Right atrium auricular region (tissue), 2 donors: ENCODE measurements at places on chromosomes 6 and 20. TPM values are rescaled to one million over a fixed set of nuclear protein-coding genes. Genes with fewer than 3 reads are reported as not detected.

DNA sequence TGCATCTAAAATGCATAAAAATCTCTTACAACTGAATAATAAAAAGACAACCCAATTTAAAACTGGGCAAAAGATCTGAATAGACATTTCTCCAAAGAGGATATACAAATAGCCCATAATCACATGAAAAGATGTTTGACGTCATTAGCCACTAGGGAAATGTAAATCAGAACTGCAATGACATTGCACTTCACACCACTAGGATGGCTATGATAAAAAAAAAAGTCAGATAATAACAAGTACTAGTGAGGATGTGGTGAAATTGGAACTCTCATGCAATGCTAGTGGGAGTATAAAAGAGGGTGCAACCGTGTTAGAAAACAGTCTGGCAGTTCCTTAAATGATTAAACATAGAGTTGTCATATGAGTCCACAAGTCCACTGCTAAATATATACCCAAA lies 24.3 kb upstream of the TBX18 start:
- no peak for DNase-seq

TMEM244 gene
- total RNA-seq = not detected

- no peak for DNase-seq
These were observed 7.9 kb downstream of the TAAR1 start for GRCh38 chr6:132651062-132651461.

DNA sequence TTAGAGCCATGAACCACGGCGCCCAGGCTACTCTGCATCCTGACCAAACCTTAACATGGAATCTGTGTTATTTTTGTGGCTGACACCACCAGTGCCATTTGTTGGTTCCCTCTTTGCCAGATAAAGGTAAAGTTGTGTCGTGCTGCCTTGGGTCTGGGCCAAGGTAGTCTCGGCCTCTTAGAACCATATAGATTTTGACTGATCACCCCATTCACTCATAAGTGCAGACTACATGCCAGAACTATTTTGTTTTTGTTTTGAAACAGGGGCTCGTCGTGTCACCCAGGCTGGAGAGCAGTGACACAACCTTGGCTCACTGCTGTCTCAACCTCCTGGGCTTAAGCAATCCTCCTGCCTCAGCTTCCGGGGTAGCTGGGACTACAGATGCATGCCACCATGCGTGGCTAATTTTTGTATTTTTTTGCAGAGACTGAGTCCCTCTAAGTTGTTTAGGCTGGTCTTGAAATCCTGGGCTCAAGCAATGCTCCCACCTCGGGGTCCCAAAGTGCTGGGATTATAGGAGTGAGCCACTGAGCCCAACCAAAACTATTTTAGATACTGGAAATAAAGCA lies 19.2 kb upstream of the RIPOR3 start:
- DNase-seq = no peak

DNA sequence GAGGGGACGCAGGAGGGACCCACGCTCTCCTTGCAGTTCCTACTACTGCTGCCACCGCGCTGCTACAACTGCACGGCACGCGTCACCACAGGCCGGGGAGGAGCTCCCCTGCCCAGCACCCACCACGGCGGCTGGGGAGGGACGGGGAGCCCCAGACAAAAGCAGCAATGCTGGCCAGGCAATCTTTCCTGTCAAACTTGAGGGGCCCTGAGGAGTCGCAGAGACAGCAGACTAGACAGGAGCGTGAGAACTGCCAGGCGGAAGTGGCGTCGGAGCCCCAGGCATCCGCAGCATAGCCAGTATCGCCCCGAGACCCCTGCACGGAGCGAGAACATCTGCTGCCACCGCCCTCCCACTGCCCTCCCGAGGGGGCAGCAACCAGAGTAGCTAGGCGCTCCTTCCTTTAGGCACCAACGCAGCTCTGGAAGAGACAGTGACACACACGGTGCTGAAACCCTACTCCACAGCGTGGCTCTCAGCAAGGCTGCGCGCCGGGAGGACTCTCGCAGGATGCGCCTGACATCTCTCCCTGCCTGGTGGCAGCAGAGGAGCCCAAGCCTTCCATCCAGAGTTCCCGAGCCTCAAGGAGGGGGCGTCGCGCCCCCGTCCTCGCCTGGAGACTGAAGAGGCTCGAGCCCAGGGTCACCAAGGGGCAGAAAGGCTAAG lies 2.2 kb downstream of the TAF4 start:
- DNase-seq = no peak

DNA sequence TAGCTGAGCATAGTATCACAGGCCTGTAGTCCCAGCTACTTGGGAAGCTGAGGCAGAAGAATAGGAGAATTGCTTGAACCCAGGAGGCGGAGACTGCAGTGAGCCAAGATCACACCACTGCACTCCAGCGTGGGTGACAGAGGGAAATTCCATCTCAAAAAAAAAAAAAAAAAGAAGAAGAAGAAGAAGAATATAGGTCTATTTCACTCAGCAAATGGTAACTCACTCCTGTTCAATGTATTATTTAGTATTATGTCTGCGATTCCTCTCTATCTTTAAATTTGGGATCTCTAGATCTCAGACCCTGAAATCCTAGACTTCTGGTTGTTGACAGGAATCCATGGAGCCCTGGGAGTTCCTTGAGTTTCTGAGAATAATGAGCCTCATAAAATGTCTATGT lies 98.6 kb downstream of the HFE start:
- no peak for DNase-seq

- DNase-seq = no peak
These were observed 168.0 kb upstream of the PHACTR1 start for GRCh38 chr6:12548526-12548925.

DNA sequence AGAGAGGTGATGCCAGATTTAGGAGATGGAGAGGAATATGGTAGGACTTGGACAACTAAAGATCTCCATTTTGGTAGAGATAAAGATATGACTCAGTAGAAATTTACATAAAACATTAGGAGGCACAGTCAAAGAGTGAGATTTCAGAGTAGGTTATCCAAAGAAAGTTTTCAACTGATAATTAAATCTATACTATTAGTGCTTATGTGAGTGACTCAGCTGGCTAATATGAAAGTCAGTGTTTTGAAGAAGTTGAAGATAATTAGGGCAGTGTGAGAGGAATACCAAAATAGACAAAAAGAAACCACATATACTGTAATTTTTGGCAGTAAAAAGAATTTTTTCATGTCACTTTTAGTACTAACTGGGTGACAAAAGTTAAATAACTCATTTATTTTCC lies 712.8 kb upstream of the HS3ST5 start:
- no peak for DNase-seq

TREM2 gene
- 1.6 TPM for total RNA-seq

SPATS1 gene
- not detected for total RNA-seq

- no peak for DNase-seq
These were observed 267.7 kb downstream of the HAO1 start for GRCh38 chr20:7672571-7672970.

ISM1 gene
- 1.3 TPM for total RNA-seq

DNA sequence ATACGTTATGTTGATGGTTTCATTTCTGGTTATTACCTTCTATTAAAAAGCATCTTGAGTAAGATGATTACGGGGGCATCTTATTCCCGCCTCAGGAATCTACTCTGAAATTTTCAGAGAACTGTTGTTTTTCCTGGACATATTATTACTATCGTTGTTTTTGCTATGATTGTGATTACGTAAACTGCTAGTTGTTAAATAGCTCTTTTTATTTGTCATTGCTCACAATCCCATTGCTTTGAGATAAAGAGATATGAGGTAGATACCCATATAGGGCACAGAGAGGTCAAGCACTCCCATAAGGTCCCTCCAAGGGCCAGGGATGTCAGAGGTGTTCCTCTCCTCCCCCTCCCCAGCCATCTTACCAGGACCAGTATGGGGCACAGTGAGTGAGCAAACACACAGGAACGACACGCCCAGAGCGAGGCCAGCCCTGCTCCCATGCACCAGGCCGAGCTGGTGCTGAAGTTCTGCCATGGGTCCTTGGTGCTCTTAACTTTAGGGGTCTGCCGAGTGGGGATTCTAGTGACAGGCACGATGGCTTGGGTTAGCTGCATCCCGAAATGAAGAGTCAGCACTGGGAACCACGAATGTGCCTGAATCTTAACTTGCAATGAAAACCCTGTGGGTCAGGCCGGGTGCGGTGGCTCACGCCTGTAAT lies 49.9 kb downstream of the PRDM1 start:
- DNase-seq = no peak

- no peak for DNase-seq
These were observed 96.7 kb upstream of the FAM184A start for GRCh38 chr6:119174879-119175817.

DNA sequence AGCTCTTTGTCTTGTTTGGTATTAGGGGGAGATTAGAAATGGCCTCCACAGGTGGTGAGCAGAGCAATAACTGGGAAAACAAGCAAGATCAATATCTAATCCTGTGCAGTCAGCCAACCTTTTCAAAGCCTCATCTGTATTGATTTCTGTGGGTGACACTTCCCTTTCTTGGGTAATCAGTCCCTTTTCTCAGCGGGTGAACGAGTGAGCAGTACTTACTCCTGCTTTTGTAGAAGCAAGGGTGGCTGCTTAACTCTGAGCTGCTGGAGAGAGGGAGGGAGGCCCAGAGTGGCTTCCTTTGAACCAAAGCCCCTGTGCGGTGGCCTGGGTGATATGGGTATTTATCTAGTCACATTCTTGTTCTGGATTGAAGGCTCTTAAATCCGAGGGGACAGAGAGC lies 254.8 kb upstream of the CHD6 start:
- DNase-seq = no peak

DNA sequence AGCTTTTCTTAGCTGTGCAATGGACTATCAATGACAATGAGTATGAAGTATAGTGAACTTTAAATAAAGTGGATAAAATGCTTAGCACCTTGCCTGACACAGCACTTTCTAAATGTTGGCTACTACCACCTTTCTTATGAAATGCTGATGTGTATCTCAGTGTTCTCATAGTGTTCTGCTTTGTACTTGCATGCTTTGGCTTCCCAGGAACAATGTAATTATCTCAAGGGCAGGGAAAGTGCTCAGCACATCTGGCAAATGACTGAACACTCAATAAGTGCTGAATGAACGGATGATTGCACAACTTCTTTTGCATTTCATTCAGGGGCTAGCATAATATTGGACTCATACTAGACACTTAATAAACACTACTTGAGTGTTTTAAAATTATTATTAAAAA lies 28.2 kb upstream of the NOX3 start:
- DNase-seq = no peak

DNA sequence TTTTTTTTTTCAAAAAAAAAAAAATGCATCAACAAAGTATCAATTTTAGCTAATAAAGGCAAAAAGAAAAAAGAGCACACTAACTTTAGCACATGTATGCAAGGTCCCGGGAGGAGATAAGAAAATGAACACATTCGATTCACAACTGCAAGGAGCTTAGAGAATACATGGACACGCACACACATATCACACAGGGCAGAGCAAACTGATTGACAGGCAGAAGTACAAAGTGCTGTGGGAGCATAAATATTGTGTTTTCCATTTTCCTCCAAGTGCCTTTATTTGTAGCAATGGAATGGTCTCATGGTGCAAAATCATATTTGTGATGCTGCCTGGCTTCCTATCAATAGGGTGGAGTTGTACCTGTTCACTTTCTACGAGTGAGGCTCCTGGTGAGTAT lies 63.8 kb downstream of the SGK1 start:
- no peak for DNase-seq

- DNase-seq = no peak
These were observed 4.5 kb upstream of the PLAGL1 start for GRCh38 chr6:144012534-144012933.

GRCh38 chr20:41131594-41132387 lies 5.6 kb upstream of the PLCG1 start:
- DNase-seq = no peak

BEND3 gene
- 0.56 TPM for total RNA-seq

GRCh38 chr6:160730911-160731310 lies 28.9 kb downstream of the PLG start:
- DNase-seq = no peak

DNA sequence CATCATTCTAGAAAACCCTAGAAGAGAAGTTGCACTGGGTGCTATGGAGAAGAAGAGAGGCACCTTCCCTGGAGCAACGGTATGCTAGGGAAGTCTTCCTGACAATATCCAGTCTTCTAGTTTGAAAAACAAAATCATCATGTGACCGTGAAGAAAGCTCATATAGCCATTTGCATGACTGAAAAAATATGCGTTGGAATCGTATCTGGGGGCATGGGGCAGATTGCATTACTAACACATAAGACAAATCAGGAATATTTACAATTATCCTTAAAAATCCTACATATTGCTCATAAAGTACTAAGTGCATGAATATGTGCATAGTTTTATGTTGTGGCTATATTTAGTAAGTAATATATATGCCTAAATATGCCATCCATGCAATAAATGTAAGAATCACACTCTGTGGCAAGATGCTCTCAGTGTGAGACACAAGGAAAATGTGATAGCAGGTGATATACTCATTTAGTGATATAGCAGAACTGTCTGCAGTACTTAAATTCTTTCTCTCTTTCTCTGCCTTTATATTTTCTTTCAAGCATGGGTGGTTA lies 26.8 kb downstream of the HTR1E start:
- DNase-seq = no peak

DNA sequence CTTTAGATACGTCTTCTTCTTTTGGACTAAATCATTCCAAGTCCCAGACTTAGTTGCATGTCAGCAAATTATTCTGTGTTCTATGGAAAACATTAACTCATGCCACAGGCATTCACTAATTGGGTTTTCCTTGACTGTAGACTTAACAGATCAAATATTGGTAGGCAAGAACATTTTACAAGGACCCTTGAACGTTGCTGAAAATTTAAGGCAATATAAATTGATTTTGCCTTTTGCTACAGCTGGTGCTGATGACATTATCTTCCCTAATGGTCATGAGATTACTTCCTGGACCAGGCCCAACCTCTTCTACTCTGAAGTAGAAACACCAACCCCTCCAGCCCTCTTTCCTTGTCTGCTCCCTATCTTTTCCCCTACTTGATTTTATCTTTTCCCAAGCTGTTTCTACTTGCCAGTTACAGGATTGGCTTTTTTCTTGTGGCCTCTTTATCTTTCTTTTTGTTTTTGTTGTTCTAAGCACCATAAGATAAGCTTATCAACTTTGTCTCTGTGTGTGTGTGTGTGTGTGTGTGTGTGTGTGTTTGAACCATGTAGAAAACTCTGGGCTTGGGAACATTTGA lies 514.0 kb upstream of the SOX4 start:
- DNase-seq = no peak
